ENCODE measurements at places on chromosomes 2 and 18.
A peak's percentile ranks its signal among the peaks of the same experiment; 100 is the strongest.

- no peak for DNase-seq
These were observed 82.9 kb downstream of the SERPINB8 start for GRCh38 chr18:64052772-64053171.

DNA sequence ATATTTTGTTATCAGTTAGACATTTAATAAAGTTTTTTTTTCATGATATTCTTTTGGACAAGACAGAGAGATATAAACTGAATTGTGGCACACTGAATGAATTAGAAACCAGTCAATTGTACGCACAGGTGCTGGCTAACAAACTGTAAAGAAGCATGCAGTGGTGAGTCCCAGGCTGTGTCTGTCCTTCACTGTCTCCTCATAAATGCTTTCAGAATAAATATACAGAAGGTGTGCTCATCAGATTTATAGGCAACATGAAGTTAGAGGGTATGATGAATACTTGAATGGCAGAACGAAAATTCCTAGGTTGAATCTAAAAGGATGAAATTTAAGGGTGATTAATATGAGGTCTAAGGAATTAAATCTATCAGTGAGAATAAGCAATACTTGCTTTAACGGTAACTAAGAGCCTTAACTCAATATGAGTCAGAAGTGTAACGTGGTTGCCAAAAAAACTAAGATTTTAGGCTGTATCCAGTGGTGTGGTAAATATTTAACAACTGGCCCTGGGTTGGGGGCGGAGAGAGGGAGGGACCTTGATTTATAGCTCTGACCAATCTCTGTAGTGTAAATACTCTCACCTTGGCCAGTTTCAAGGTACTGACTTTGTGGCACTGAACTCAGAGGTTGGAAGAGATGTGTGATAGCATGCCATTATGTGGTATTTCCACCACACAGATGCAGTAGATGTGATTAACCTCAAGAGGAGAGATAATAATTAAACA lies 41.9 kb upstream of the AAK1 start:
- DNase-seq = no peak

DNA sequence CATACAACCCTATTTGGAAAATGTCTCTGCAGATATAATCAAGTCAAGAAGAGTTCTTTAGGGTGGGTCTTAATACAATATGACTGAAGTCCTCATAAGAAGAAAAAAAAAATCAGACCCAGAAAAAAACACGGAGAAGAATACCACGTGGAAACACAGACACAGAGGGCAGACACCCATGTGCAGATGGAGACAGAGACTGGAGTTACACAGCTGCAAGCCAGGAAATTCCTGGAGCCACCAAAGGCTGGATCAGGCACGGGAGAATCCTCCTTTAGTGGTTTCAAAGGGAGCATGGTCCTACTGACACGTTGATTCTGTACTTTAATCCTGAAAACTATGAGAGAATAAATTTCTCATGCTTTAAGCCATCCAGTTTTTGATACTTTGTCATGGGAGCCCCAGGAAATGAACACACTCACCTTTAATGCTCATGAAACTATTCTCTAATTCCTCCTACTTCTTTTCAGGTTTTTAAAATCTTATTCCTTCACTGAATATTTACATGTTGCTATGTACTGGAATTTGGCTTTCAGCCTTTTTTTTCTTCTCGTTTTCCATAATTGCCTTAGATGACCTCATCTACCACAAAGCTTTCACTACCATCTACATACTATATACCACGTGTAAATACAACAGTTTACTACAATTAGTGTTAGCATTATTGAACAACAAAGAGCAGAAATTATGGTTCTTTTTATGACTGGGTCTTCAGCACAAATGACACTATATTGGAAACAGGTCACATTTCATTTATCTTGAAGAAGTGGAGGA lies 529.1 kb downstream of the IRS1 start:
- no peak for DNase-seq

- DNase-seq = no peak
These were observed 212.0 kb upstream of the MGAT5 start for GRCh38 chr2:134041877-134042276.

DNA sequence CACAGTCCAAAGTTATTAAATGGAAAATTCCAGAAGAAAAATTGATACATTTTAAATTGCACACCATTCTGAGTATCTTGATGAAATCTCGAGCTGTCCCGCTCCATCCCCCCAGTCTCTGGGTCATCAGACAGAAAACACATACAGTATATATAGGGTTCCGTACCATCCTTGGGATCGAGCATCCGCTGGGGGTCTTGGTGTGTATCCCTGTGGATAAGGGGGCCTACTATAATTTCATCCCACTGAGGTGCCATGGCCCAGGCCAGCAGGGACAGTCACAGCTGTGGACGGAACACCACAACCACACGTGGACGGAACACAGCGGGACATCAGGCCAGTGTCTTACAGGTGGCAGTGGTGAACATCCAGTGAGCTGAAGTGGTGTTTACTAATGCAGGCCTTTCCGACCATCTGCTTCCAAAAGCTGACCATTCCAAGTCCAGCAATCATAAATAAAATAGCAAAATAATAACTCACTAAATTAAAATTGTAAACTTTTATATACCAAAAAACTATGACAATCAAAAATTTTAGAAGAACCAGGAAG lies 14.0 kb downstream of the TWIST2 start:
- DNase-seq = no peak

- DNase-seq = peak; percentile 19
These were observed at the start of gene CHN1 for GRCh38 chr2:175004980-175005732. Gene CHN1 (minus strand): TSS chr2:175005381. CDS start chr2:175004912, 469 bp downstream.

- DNase-seq = no peak
These were observed 599.9 kb upstream of the POU3F3 start for GRCh38 chr2:104254017-104254416.

- DNase-seq = no peak
These were observed 434.7 kb downstream of the EPHA4 start for GRCh38 chr2:221137385-221137784.

DNA sequence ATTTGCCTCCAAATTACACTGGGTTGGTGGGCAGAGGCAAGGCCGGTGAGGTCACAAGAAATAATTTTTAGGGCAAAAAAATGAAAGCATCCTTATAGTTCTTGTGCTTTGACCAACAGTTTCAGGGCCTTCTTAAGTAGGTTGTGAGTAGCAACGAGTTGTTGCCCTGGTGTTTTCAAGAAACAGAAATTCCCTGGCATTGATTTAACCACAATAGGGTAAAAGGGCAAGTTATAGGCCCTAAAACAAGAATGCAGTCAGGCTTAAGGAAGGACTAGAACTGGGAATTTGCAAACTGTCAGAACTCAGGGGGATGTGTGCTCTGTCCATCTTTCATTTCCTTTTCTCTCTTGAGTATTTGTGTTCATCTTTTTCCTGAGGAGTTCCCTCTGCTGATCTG lies 46.1 kb upstream of the STPG4 start:
- no peak for DNase-seq

- DNase-seq = no peak
These were observed 43.8 kb upstream of the SERTAD2 start for GRCh38 chr2:64697297-64698176.

- DNase-seq = no peak
These were observed 22.5 kb upstream of the UBE2F start for GRCh38 chr2:237944302-237944701.

All from stimulated activated CD8-positive, alpha-beta memory T cell treated with anti-CD3 and anti-CD28 coated beads, Interleukin-2, amount 100 ng/mL, for 1 hour (primary cell).